ENCODE measurements at places on chromosomes 12 and 14.

DNA sequence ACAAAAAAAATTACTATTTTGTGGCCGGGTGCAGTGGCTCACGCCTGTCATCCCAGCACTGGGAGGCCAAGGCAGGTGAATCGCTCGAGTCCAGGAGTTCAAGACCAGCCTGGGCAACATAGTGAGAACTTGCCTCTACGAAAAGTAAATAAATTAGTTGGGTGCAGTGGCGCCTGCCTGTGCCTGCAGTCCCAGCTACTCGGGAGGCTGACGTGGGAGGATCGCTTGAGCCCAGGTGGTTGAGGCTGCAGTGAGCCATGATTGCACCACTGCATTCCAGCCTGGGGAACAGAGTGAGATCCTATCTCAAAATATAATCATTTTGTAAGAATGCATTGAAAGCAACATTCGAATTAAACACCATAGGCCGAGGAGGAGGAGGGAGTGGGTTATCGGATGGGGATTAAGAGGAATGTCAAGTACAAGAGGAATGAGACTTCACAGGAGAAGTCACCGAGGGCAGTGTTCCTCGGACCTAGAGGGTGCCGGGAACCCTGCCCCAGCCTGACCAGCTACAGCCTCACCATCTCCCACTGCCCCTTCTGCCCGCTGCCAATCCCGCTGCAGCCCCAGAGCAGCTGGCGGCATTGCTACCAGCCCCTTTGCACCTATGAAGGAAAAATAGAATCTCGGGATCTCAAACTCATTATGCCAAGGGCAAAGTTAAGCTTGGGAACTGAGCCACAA is 32.6 kb upstream of the AACS start:
- DNase-seq = no peak

GRCh38 chr14:47332106-47332505 is 343.3 kb downstream of the MDGA2 start:
- no peak for DNase-seq

DNA sequence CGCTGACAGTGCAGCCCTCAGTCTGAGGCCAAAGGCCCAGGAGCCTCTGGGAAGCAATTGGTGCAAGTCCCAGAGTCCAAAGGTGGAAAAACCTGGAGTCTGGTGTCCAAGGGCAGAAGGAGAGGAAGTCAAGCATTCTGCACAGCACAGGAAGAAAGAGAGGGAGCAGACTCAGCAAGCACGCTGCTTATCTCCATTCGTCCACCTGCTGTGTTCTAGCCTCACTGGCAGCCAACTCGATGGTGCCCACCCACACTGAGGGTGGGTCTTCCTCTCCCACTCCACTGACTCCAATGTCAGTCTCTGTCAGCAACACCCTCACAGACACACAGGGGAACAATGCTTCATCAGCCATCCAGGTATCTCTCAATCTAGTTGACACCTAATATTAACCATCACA is 38.8 kb downstream of the HELB start:
- no peak for DNase-seq

GRCh38 chr14:65574611-65575010 is 162.1 kb downstream of the FUT8 start:
- no peak for DNase-seq

DNA sequence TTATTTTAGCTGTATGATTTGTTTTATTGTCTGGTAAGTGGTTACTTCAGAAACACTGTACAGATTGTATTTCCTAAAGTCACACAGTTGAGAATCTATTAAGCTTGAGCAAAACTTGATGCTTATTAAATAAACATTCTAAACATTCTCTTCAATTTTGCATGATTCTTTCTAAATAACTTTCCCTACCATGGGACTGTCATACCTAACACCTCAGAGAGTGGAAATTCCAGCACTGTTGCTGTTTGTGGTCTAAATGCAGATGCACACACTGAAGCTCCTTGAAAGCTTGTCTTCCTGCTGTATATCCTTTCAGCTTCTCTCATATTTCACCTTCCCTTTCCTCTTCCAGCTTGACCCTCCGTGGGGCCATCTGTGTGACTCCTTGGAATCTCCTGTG is 392.0 kb downstream of the LRIG3 start:
- no peak for DNase-seq

GRCh38 chr14:71594821-71595220 is 337.4 kb upstream of the RGS6 start:
- no peak for DNase-seq

GRCh38 chr14:92384461-92385133 is 61.6 kb downstream of the SLC24A4 start:
- DNase-seq = no peak

DNA sequence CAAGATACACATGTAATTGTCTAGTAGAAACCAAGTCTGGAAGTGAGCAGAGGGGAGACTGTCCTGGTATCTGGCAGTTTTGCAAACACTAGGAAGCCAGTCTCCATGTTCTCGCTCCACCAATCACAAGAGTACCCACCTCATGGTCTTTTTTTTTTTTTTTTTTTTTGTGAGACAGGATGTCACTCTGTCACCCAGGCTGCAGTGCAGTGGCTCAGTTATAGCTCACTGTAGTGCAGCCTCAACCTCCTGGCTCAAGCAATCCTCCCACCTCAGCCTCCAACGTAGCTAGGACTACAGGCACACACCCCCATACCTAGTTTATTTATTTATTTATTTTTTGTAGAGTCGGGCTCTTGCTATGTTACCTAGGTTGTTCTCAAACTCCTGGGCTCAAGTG is 189.2 kb downstream of the EFCAB11 start:
- no peak for DNase-seq

GRCh38 chr14:71533390-71533789 is 398.8 kb upstream of the RGS6 start:
- DNase-seq = no peak

DNA sequence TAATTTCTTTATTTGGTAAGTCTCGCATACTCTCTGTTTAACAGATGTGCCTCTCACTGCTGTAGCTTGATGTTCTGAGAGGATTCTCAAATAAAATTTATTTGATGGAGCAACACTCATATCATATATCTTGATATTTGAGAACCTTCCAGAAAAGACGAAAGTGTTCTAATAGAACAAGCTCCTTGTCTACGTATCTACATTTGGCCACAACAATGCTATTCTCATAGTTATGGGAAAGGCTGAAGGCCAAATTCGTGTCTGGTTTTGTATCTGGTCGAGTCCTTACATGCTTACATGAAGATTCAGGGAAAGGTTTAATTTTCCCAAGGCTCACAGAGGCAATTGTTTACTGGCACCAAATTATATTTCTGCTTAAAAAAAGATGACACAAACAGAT is 186.7 kb upstream of the SLC38A2 start:
- no peak for DNase-seq

- DNase-seq = no peak
Measured at GRCh38 chr14:75845136-75845804, 136.5 kb downstream of the TGFB3 start.

- no peak for DNase-seq
Measured at GRCh38 chr14:100236881-100237280, 2.1 kb upstream of the YY1 start.

GRCh38 chr14:31994391-31995033 is 82.6 kb upstream of the ARHGAP5 start:
- no peak for DNase-seq

GRCh38 chr12:7150356-7150755 is 20.2 kb downstream of the CLSTN3 start:
- DNase-seq = no peak

- DNase-seq = no peak
Measured at GRCh38 chr12:107349008-107349747, 255.8 kb upstream of the CRY1 start.

Data from activated CD4-positive, alpha-beta T cell treated with anti-CD3 and anti-CD28 coated beads, Interleukin-2, amount 50 U/mL, for 4 hours (primary cell).